ENCODE measurements at places on chromosomes 16 and 17. TPM values are rescaled to one million over a fixed set of nuclear protein-coding genes. Genes with fewer than 3 reads are reported as not detected.

SEPTIN1 gene
- 0.73 TPM for polyA plus RNA-seq

SP6 gene
- polyA plus RNA-seq = 2.0 TPM

ABCC11 gene
- polyA plus RNA-seq = 0.09 TPM

TCAP gene
- polyA plus RNA-seq = 1.2 TPM

CHST6 gene
- polyA plus RNA-seq = 0.38 TPM

GUCY2D gene
- polyA plus RNA-seq = 0.14 TPM

DCAF7 gene
- 37.9 TPM for polyA plus RNA-seq

SSTR5 gene
- polyA plus RNA-seq = 0.06 TPM

MPDU1 gene
- 126 TPM for polyA plus RNA-seq

HBQ1 gene
- 3.2 TPM for polyA plus RNA-seq

ADORA2B gene
- polyA plus RNA-seq = 6.3 TPM

SERPINF2 gene
- 2.4 TPM for polyA plus RNA-seq

SBK1 gene
- 0.28 TPM for polyA plus RNA-seq

HEATR3 gene
- polyA plus RNA-seq = 21.2 TPM

NXPH3 gene
- polyA plus RNA-seq = 0.20 TPM

SEPTIN12 gene
- polyA plus RNA-seq = not detected

CHD9NB gene
- polyA plus RNA-seq = 3.0 TPM

INTS2 gene
- 12.7 TPM for polyA plus RNA-seq

DYNLRB2 gene
- polyA plus RNA-seq = not detected

TNFRSF13B gene
- polyA plus RNA-seq = not detected

IRF8 gene
- 0.40 TPM for polyA plus RNA-seq

PRAC1 gene
- polyA plus RNA-seq = not detected

FNDC8 gene
- polyA plus RNA-seq = not detected

ATP6V0A1 gene
- 25.8 TPM for polyA plus RNA-seq

TMEM220 gene
- polyA plus RNA-seq = 3.8 TPM

CD300H gene
- 0.50 TPM for polyA plus RNA-seq

ZMYND15 gene
- polyA plus RNA-seq = 0.20 TPM

SLC38A8 gene
- not detected for polyA plus RNA-seq

BIRC5 gene
- polyA plus RNA-seq = 116 TPM

RAMP2 gene
- 1.0 TPM for polyA plus RNA-seq

PTRH2 gene
- 114 TPM for polyA plus RNA-seq

TMEM238L gene
- polyA plus RNA-seq = not detected

TRAPPC1 gene
- 336 TPM for polyA plus RNA-seq

CBX8 gene
- polyA plus RNA-seq = 11.0 TPM

RRAD gene
- 3.4 TPM for polyA plus RNA-seq

CLDN7 gene
- 0.97 TPM for polyA plus RNA-seq

CLDN6 gene
- polyA plus RNA-seq = 0.25 TPM

P2RX5 gene
- polyA plus RNA-seq = 10.6 TPM

P2RX1 gene
- polyA plus RNA-seq = not detected

CCL14 gene
- polyA plus RNA-seq = not detected

C16orf78 gene
- not detected for polyA plus RNA-seq

TMEM114 gene
- polyA plus RNA-seq = not detected

CFAP97D1 gene
- 0.04 TPM for polyA plus RNA-seq

SPNS2 gene
- polyA plus RNA-seq = 0.46 TPM

TEX19 gene
- 0.55 TPM for polyA plus RNA-seq

ZNF423 gene
- 0.04 TPM for polyA plus RNA-seq

GFAP gene
- 1.2 TPM for polyA plus RNA-seq

TP53TG3F gene
- polyA plus RNA-seq = 0.12 TPM
